NCI-H526 (cell line): ENCODE measurements at places on chromosomes 16 and 17.

GRCh38 chr17:61524319-61524718 is 66.7 kb downstream of the NACA2 start:
- DNase-seq, result peak; percentile 16

- DNase-seq, result no peak
Measured at GRCh38 chr16:89629827-89630610, 16.6 kb downstream of the DPEP1 start.

DNA sequence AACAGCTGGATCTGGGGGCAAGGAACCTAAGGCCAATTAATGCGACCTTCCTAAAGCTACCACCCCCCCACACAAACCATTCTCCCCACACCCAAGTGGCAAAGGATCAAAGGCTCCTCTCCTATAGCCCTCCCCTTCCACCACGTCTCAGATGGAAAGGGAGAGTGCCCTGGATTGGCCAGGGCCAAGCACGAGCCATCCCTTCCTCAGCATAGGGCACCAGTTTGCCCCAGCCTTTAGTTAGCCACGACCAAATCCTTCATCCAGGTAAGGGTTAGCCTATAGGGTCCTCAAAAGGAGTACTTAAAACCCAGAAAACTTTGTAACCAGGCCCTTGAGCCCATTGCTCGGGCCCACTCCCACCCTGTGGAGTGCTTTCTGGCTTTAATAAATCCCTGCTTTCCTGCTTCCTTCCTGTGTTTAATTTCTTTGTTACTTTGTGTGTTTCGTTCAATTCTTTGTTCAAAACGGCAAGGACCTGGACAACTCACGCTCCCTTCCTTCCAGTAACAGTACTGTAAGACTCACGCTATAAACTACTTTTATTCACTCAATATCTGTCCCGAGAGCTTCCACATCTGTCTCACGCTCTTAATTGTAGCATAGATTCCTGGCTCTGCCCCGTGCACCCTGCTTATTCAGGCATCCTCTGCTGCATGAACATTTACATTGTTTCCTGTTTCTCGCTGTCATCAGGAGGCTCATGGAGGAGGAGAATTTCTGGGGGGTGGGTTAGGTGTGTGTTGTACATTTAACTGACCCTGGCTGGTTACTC is 62.3 kb downstream of the TNFRSF13B start:
- no peak for DNase-seq

DNA sequence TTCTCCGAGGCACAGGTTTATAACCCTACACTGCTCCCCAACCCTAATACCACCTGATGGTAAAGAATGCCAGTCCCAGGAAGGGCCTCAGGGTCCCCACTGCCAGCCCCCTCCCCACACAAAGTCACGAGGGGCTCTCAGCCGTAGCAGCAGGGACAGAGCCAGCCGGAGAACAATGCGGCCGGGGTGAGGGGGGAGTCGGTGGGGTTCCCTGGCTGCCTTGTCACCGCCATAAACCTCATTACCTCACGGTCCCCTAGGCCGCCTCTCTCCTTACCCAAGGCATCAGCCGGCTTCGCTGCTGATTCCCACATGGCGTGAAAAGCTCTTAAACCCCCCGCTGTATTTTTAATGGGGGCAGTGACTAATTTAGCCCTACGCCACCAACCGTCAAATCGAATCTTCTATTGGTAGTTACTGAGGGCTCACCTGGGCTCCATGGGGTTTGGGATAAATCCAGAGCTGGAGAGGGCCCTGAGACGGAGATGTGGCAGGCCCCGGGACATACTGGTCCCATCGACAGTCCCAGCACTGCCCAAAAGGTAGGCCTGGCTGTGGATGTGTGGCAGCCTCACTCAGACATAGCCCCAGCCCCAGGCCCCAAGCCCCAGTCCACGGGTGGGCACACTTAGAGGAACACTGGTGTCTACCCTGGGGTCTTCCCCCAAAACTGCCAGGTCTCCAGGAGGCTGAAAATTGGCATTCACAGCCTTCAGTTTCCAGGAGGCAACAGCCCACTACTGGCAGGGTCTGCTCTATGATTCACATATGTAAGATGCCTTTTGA is 115.3 kb downstream of the C16orf78 start:
- DNase-seq, result no peak

DNA sequence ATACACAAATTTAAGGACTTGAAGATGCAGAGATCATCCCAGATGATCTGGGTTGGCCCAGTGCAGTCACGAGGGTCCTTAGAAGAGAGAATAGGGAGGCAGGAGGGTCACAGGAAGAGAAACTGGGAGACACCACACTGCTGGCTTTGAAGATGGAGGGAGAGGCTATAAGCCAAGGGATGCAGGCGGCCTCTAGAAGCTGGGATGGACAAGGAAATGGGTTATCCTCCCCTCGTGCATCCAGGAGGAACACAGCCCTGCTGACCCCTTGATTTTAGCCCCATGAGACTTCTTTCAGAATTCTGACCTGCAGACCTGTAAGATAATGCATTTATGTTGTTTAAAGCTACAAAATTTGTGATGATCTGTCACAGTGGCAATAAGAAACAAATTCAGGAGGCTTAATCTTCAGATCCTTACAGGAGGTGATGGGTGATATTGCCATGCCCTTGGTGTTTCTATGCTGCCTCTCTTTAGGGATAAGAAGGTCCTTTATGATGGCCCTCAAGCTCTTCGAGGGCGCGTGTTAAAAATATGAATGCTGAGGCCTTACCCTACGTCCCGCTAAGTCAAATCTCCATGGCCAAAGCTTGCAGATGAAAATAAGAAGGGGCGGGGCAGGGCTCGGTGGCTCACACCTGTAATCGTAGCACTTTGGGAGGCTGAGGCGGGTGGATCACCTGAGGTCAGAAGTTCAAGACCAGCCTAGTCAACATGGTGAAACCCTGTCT is 1.5 kb upstream of the PRM2 start:
- DNase-seq, result no peak

DNA sequence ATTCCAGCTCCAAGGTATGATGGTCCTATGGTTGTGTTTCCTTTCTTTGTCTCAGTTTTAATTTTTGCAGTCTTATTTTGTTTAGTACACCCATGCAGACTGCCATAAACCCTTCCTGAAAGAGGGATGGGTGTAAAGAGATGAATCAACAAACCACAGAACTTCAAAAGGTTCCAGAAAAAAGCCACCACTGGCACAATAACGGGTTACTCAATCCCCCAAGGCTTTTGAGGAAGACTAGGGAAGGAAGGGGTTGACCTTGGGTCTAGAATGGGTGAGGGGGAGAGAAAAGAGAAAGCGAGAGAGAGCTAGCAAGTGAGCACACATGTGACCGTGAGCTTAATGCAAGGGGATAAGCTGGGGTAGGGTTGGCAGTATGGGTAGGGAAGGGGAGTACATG is 168.1 kb downstream of the XYLT1 start:
- DNase-seq, result no peak

DNA sequence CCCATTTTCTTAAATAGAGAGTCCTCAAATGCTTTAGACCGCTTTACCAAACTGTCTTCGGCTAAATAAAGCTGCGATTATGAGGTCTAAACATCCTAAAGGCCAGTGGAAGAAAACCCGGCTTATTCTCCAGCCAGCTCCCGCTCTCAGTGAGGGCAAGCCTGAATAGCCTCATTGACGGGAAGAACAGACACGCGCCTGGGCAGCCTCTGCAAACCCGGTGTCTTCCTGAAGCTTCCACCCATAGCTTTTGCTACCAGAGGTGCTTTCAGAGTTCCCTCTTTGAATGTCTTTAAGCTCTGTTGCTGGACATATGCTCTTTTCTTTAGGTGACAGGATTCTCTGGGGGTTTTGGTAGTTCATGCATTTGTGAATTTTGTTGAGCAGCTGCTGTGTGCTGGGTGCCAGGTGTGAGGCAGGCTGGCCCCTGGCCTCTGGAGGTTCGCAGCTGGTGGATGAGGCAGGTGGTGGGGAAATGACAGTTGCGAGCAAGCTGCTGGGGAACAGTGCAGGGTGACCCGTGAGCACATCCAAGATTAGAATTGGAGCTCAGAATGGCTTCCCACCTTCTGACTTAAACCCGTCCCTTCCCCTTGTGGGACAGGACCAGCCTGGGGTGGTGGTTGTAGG is 44.7 kb downstream of the CRISPLD2 start:
- DNase-seq, result no peak

DNA sequence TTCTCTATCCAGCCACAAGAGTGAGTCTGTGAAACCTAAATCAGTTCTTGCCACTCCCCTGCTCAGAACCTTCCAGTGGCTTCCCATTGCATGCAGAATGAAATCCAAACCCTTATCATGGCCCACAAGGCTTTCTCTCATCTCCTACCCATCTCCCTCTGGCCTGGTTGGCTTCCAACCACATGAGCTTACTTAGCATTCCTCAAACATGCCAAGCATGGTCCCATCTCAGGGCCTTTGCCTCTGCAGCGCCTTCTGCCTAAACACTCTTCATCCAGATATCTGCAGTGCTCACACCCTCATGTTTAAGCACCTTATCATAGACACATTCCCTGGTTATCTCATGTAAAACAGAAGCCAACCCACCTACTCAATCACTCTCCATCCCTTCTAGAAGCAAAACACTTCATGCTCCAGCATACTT is 15.5 kb downstream of the TK2 start:
- DNase-seq, result no peak

GRCh38 chr16:79811541-79811940 is 211.0 kb upstream of the MAF start:
- no peak for DNase-seq

DNA sequence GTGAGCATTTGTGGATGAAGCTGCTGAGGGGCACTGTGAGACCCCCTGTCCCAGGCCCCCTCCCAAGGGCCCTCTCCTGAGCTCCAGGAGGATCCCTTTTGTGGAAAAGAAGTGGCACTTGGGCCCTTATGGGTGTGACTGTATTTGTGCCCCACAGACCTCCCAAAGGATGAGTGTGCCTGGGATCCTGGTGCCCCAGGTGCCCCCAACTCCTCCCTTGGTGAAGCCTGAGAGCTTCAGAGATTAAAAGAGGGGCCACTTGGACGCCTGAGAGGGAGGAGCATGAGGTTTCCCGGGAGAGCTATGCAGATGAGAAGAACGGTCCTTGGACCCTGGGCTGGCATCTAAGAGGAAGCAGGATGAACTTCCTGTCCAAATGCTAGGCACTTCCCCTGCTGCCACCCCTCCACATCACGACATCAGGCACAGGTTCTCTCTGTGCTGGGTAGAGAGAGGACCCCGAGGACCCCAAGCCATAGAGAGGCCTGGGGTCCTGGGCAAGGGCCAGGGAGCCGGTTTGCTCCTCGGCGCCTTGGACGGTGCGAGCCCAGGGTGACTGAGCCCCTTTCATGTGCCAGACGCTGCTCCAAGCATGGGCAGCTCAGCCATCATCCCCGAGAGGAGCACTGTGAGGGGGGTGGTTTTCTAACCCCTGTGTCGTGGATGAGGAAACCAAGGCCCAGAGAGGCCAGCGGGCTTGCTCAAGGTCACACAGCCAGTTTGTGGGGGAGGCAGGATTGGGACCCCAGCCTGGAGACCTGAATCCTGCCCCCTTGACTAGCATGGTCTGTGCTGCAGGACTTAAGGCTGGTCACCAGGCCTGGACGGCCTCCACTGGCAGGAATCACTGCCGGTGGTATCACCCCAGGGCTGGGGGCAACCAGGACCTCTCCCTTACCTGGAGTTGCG is 5.6 kb upstream of the ADAM11 start:
- no peak for DNase-seq

DNA sequence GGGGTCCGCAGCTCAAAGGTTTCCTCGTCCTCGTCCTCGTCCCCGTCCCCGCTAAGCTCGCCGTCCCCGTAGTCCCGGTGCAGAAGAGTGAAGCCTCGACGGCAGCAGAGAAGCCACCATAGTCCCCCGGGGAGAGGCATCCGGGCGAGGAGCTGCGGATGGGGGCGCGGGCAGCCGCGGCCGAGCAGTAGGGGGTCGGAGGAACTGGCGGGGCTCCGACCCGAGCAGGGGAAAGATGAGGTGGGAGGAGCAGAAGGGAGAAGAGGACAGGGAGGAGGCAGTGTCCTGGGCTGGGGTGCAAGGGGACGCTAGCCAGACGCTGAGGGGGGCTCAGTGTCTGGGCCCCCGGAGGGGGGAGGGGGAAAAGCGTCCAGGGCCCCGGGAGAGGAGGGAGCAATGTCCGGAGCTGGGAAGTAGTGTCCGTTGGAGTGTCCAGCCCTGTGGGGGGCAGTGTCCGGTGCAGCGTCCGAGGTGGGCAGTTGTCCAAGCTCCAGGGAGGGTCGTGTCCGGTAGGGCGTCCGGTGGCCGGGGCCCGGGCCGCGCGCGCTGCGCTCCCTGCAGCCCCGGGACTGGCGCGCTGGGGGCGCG is at the start of gene PLEKHH3:
Gene PLEKHH3, minus strand, starts transcription at position 571 of the 588 bp plus-strand sequence. Its CDS starts 431 bp downstream, at position 140.
- no peak for DNase-seq

DNA sequence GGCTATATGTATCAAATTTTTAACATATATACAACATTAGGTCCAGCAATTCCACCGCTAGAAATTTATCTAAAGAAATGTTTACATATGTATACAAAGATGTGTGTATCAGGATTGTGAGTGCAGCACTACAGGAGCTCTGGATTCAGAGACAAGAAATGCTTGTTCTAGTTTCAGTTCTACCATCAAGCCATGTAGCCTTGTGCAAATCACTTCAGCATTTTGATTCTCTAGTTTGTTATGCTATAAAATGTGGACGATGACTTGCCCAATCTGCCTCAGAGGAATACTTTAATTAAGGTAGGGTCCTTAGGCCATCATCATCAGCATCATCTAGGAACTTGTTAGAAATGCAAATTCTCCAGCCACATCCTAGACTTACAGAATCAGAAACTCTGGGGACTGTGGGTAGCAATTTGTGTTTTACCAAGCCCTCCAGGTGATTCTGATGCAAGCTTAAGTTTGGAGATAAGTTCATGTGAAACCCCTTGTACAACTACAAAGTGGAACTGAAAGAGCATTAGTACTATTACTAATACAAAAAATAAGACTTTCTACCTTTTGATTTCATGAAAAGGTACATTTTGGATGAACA is 131.2 kb upstream of the CORO6 start:
- DNase-seq, result no peak

- DNase-seq, result no peak
Measured at GRCh38 chr16:54582631-54583250, 296.2 kb upstream of the IRX3 start.

GRCh38 chr16:13262270-13263090 is 361.1 kb downstream of the SHISA9 start:
- DNase-seq, result no peak

DNA sequence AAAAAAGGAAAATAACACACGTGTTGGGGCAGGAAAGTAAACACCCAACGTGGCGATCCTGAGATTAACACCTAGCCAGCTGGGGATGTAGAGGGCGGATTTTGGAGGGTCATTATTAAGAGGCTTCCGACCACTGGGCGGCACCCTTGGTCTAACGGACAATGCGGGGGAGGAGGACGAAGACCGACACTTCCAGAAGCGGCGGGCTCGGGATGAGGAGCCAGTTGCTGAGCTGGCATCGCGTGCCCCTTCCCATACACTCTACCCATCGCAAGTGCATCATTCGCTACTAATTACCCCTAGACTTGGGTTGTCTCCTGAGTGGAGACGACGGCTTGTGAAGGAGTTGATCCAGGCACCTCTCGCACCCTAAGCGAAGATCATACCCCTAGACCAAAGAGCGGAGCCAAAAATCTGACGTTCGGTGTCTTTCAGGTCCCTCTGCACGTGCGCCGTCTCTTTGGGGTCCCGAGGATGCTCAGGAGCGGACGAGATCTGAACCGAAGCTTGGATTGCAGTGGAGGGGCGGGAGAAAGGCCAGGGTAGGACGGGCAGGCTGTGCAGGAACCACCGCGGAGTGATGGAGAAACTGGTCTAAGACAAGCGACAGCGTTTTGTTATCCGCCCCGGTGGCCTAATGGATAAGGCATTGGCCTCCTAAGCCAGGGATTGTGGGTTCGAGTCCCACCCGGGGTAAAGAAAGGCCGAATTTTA is 17.6 kb downstream of the ZNF213 start:
- DNase-seq, result peak; percentile 80

GRCh38 chr17:42138749-42139492 is 15.9 kb downstream of the RAB5C start:
- DNase-seq, result no peak

- no peak for DNase-seq
Measured at GRCh38 chr16:77888871-77889270, 100.5 kb downstream of the VAT1L start.
